Left renal cortex interstitium (tissue), 4 donors: ENCODE measurements at places on chromosomes 6 and 20.

- no peak for DNase-seq
Observed at GRCh38 chr6:42224222-42225028, 6.8 kb upstream of the MRPS10 start.

- no peak for DNase-seq
Observed at GRCh38 chr20:60063048-60063451, 104.8 kb downstream of the CDH26 start.

DNA sequence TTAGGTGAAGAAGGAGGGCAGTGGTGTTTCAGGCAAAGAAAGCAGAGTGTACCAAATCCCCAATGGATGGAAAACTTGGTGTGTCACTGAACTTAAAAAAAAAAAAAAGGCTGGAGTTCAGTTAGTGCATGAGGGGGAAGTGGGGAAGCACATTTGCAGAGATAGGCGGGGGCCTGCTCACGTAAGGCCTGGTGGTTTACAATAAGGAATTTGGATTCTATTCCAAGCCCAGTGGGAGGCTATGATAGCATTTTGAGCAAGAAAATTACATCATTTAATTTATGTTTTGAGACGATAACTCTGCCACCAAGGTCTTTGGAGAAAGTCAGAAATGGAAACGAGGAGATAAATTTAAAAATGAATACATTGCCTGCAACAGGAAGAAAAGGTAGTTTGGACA is 225.5 kb downstream of the EYA4 start:
- DNase-seq: no peak

DNA sequence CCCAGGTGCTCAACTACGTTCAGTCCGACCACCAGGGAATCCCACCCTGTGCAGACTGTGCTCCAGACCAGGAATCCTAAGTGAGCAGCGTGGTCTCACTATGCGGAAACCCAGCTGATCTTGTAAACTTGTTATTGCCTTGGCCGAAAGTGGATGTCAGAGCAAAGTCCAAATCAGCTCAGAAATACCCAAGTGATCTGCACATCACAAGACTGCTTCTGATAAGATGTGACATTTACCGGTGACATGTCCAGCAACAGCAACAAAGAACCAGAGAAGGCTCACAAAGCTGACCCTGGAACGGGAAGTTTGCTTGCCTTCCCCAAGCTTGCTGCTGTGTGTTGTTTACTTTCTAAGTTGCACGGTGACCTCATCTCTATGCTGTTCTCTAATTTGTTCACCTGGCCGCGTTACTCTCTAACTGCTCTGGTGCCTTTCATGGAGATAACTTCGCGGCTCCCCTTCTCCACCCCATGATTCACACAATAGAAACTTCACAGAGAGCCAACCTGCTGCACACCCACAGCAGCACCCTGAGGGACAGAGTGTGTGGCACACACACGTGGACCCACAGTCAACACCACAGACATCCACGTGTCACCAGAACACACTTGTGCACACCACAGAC is 1.7 kb downstream of the BNIP5 start:
- no peak for DNase-seq

- no peak for DNase-seq
Observed at GRCh38 chr6:162974685-162975084, 246.9 kb downstream of the PACRG start.

- DNase-seq: no peak
Observed at GRCh38 chr20:36149012-36149411, 5.5 kb upstream of the EPB41L1 start.

- DNase-seq: no peak
Observed at GRCh38 chr6:2909718-2910117, 6.6 kb upstream of the SERPINB9 start.

DNA sequence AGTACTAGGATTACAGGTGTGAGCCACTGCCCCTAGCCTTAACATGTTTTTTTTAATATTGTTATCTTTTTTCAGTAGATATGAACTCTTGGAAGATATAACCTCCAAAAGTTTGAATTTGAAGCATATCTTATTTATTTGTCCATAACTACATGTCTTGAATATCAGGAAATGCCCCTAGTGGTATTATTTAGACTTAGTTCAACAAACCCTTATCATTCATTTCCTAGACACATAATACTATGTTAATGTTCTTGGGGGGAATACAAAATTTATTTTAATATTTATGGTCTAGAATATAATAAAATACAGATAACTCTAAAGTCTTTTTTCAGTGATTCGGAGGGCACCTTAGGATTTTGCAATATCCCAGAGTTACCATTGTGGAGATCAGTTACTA is 160.7 kb downstream of the HACE1 start:
- no peak for DNase-seq

DNA sequence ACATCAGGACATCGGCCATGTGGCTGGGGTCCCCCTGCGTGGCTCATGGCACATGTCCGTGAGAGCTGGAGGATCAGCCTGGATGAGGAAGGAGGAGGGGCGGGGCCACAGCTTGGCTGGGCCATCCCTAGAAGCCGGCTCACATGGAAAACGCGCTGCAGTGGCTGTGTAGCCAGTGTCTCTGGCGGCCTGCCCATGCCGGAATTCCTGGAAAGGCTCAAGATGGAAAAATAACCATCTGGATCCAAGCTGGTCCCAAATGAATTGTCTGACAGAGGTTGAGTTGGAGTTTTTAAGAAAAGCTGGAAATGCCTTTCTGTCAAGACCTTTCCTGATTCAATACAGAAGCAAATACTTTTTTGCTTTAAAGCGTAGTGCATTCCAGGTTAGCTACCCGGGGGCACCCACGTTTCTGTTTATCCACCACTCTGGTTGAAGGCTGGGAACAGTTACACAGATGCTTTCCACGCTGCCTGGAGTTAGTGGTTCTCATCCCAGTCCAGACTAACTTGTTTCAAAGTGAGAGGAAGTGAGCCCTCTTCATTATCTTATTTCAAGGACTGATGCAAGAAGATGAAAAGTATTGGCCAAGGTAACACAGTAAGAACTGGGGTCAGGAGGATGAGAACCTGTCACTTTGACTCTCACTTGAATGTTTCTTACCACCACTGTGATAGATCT is 99.0 kb downstream of the GMPR start:
- DNase-seq: peak; percentile 78

DNA sequence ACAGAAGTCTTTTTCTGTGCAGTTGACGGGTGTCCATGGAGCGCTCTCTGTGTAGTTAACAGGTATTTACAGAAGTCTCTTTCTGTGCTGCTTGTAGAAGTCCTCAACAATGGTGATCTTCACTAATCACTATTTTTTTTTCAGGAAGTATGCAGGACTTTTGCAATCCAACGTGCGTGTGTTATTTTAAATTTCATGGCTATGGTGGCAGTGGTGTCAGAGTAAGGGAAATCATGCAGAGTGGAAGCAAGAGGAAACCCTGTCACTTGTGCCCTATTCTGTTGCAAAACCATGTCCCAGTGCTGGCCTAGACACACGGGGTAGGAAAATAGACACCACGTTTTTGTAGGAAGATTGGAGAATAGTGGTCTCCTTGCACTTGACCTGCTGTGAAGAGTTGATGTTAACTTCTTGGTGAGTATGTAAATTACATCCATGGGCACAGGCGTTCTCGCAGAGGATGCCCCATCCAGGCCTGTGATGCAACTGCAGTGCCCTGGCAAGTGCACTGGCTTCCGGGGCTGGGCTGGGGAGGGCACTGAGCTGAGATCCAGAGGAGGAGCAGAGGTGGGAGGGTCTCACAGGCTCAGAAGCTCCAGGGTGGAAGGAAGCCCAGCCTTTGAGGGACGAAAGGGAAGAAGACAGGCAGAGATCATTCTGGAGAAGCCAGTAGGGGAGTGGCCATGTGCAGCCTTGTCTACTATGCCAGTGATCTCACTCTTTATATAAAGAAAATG is 146.5 kb downstream of the SYCP2 start:
- no peak for DNase-seq

GRCh38 chr20:63542696-63543095 is 4.9 kb downstream of the SRMS start:
- DNase-seq: no peak

DNA sequence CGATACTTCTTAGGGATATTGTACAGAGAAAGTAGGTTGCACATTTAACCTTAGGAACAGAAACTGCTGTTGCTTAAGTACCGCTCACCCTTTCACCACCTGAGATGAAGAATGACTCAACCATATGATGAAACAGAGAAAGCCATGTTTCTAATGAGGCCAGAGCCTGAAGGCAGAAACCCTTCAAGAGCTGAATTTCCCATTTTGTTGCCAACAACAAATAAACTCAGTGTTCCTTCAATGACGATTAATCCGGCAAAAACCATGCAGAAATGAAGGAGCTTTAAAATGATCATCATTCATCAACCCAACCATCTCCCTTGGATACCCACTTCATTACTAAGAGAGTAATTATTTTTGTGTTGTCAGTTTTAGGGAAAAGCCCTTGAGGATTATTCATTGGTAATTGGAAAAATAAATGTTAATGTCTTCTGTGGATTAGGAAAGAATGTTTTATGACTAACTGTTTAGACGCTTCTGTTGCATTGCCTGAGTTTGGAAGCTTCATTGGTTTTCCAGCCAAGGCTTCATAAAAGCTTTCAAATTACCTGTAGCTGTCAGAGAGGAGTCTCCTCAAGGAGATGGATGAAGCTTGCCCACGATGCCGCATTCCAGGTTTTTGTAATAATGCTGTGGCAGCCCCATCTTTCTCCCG is 112.1 kb upstream of the IYD start:
- DNase-seq: no peak

- no peak for DNase-seq
Observed at GRCh38 chr20:38827770-38828281, 22.3 kb downstream of the PPP1R16B start.

- DNase-seq: no peak
Observed at GRCh38 chr6:44524476-44525227, 137.1 kb downstream of the CDC5L start.

DNA sequence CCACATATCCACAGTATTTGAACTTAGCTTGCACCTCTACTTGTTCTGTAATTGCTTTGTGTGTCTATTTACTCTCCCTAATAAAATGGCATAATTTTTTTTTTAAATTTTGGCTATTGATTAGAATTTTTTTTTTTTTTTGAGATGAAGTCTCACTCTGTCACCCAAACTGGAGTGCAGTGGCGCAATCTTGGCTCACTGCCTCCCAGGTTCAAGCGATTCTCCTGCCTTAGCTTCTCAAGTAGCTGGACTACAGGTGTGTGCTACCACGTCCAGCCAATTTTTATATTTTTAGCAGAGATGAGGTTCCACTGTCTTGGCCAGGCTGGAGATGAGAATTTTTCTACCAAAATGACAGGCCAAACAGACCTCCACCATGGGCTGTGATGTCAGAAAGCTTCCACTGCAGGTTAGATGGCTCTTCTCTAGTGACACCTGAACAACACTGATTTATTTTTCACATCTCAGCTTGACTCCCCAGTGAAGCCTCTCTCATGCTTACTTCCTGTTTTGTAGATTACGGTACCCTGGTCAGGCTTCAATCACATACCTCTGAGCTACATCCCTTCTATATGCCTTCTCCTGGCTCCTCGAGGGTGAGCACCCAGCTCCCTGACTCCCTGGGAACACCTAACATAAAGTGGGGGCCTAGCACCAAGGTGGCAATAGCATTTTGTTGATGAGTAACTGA is 112.8 kb downstream of the ARHGAP18 start:
- no peak for DNase-seq
